NCI-H524 (cell line): ENCODE measurements at places on chromosomes 1 and 21.

GRCh38 chr1:214660900-214661299 lies 57.9 kb downstream of the CENPF start:
- DNase-seq = no peak

GRCh38 chr1:117237726-117238381 lies 27.1 kb upstream of the VTCN1 start:
- DNase-seq = no peak

GRCh38 chr21:25878344-25878743 lies 143.6 kb downstream of the GABPA start:
- no peak for DNase-seq

DNA sequence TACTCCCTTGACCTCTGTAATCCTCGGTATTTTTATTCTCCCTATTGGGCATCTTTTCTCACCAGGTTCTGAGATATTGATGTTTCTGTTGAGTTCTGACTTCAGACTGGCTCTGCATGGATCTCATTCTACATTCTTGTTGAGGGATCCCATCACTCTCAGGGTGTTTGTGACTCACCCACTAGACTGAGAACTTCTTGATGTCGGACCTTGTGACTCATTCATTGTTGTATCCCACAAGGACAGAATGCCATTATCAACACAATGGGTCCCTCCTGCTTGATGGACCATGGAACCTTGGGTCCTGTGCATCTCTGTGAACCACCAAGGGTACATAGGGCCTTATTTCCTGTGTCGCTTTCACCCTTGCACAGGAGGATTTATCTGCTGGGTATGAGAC lies 174.1 kb downstream of the PBX1 start:
- DNase-seq = no peak

DNA sequence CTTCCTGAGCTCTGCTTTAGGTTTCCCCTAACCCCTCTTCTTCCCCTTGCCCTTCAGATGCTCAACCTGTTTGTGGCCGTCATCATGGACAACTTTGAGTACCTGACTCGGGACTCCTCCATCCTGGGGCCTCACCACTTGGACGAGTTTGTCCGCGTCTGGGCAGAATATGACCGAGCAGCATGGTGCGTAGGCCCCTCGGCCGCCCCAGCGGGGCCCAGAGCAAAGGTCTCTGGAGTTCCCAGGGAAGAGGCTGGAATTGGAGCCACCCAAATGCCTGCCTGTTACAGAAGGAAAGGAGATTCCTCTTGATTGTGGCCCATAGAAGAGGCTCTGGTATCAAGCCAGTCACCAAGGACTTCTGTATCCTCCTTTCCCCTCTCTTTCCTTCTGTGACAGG lies 285.5 kb downstream of the ZNF648 start:
- no peak for DNase-seq
